HepG2 (cell line): ENCODE measurements at places on chromosomes 4 and X. TPM values are rescaled to one million over a fixed set of nuclear protein-coding genes. Genes with fewer than 3 reads are reported as not detected.

The C1QTNF7 gene
- not detected in 2 replicates for total RNA-seq

The STPG2 gene
- total RNA-seq, result 0.07 TPM in 1 of 2 replicates, not detected in the other

The RHOXF2 gene
- not detected in 2 replicates for total RNA-seq

DNA sequence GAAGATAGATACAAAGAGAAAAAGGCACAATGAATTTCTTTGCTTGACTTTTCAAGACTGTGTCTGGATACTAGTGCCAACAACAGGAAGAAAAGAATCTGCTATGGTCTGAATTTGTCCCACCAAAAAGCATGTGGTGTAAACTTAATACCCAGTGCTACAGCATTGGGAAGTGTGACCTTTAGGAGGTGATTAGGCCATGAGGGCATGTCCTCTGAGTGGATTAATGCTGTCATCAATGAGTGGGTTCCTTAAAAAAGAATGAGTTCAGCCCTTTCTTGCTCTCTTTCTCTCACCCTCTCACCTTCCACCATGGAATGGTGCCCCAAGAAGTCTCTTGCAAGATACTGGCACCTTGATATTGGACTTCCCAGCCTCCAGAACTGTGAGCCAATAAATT is 155.7 kb upstream of the GPRIN3 start:
- H3K27ac ChIP-seq, result no peak overlapping the region
- no peaks in the 10 kb centered on the region for H3K36me3 ChIP-seq
- no peak for DNase-seq
- no peaks in the 10 kb centered on the region for H3K27me3 ChIP-seq
- no peak overlapping the region for H3K4me3 ChIP-seq
- no peaks in the 10 kb centered on the region for H3K4me1 ChIP-seq

- H3K4me3 ChIP-seq, result no peak overlapping the region
- H3K36me3 ChIP-seq, result no peaks in the 10 kb centered on the region
- DNase-seq, result peak; percentile 16
- no peaks in the 10 kb centered on the region for H3K27me3 ChIP-seq
- H3K27ac ChIP-seq, result no peak overlapping the region
These were observed 407.6 kb upstream of the NDST3 start for GRCh38 chr4:117626664-117627063.

GRCh38 chr4:40283968-40284367 is 51.2 kb upstream of the CHRNA9 start:
- no peak overlapping the region for H3K27ac ChIP-seq
- H3K36me3 ChIP-seq, result no peaks in the 10 kb centered on the region
- no peak for DNase-seq
- peaks cover 9% of the 10 kb centered on the region; the same call in 1 of the 3 replicates for H3K27me3 ChIP-seq

The CLCN4 gene
- 2.5 and 2.6 TPM in 2 replicates for total RNA-seq

- no peak overlapping the region for H3K4me3 ChIP-seq
- H3K27ac ChIP-seq, result peak overlapping the region; percentile 30
- peak; percentile 15 for DNase-seq
- H3K4me1 ChIP-seq, result peaks cover 8% of the 10 kb centered on the region; the same call in 1 of the 2 replicates
These were observed 171.2 kb upstream of the GPC4 start for GRCh38 chrX:133586443-133586842.

The DRD5 gene
- not detected in 2 replicates for total RNA-seq

The MAOB gene
- total RNA-seq, result 11.0 and 22.5 TPM in 2 replicates

The CCDC110 gene
- not detected in 2 replicates for total RNA-seq

DNA sequence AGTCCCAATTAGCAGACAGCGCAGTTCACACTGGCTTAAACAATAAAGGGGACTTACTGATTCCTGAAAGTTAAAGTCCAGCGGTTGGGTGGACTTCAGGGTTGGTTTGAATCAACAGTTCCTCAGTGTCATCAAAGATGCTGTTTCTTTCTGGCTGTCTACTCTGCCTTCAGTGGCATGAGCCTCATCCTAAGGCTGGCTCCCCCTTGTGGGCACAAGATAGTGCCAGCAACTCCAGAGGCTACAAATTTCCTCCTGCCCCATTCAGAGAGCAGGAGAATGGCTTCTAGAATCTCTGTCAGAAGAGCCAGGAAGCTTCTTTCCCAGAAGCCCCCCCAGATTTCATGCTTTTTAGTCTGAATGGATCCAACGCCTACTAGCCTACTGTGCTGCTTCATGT is 82.4 kb upstream of the MTM1 start:
- H3K27ac ChIP-seq, result no peak overlapping the region
- DNase-seq, result peak; percentile 20
- H3K4me1 ChIP-seq, result no peaks in the 10 kb centered on the region
- H3K4me3 ChIP-seq, result no peak overlapping the region

DNA sequence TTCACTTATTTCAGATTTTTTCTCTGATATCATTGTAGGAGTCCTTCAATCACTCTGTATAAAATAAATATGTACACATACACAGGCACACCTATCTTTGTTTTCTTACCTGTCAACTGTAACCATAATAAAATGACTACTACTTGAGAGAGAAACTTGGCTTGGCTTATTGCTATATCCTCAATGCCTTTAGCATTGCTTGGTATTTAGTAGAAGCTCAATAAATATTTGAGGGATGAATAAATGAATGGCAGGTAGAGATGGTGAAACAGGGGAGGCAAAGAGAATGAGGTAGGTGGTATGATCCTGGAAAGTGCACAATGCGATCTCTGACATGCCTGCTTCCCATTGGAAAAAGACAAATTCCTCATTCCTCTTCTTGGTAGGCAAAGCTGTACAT is 21.8 kb upstream of the CXCL6 start:
- H3K27ac ChIP-seq, result no peak overlapping the region
- no peaks in the 10 kb centered on the region for H3K4me1 ChIP-seq
- DNase-seq, result no peak
- no peak overlapping the region for H3K4me3 ChIP-seq

The SYNPO2 gene
- total RNA-seq, result 0.04 TPM in 1 of 2 replicates, not detected in the other

- no peak overlapping the region for H3K27ac ChIP-seq
- no peak for DNase-seq
- no peaks in the 10 kb centered on the region for H3K36me3 ChIP-seq
These were observed 207.8 kb downstream of the PTTG2 start for GRCh38 chr4:38167973-38168372.
